ENCODE measurements at places on chromosomes 3 and 15.

DNA sequence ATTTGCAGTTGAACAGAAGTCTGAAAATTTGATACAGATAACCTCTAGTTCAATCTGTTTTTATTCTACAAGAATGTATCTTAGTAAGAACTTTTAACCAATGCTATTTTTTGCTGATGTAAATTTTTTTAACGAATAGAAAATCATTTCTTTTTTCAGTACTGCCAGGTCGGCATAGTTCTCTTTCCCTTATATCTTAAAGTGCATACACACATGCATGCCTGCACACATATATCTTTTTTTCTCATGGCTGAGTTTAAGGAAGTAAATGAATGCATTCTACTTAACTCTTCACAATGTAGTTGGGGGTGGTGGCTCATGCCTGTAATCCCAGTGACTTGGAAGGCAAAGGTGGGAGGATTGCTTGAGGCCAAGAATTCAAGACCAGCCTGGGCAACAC is 48.4 kb downstream of the BLM start:
- no peak for DNase-seq

DNA sequence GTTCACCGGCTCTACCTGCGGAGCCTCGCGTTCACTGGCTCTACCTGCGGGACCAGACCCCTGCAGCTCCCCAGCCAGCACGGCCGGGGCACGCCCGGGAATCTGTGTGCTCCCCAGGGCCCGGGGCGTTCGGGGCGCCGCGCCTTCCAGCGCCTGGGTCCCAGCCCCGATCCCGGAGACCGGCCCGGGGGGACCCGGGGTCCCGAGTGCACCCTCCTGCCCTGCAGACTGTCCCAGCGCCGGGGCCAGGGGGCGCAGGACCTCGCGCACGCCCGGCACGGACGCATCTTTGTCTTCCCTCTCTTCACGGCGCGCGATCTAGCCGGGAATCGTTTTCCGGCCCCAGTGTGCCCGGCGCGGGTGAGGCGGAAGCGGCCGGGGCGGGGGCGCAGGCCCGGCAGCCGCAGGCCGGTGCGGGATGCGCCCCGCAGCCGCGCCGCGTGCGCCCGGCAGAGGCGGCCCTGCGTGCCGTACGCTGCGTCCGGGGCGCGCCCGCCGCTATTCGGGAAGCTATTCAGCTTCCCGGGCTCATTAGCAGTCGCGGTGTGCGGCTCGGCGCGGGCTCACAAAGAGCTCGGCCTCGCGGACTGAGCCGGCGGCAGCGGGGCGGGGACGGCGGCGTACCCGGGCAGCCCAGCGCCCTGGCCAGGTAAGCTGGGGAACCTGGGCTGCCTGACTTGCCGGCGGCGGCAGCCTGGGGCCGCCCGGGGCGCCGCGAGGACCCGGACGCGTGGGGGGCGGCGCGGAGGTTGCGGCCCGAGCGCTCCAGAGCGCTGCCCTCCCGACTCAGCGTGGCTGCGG is at the start of gene APBA2:
TSS of gene APBA2 (plus strand) at position 345 of the 801 bp plus-strand sequence. CDS start 167,911 bp downstream, outside the sequence.
- peak; percentile 57 for DNase-seq

- no peak for DNase-seq
These were observed 14.9 kb downstream of the LEKR1 start for GRCh38 chr3:156840826-156841689.

DNA sequence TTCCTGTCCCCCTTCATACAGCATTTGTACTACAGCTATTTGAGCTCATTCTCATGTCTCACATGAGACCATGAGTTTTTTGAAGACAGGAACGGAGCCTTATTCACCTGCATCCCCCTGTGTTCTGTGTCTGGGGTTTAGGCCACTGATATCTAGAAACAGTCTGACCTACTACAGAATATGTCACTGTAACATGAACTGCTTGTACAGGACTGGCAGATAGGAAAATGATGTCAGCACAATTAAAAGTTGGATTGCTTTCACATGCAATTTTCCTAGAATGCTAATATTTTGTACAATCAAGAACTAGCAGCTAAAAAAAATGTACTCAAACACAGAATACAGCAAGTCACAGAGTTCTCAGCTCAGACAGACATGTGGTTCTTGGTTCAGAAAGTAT is 90.8 kb upstream of the FGF12 start:
- DNase-seq: no peak

GRCh38 chr3:58271901-58272501 is 34.0 kb upstream of the RPP14 start:
- no peak for DNase-seq

- DNase-seq: no peak
These were observed 15.0 kb downstream of the FRMD4B start for GRCh38 chr3:69370901-69371301.

DNA sequence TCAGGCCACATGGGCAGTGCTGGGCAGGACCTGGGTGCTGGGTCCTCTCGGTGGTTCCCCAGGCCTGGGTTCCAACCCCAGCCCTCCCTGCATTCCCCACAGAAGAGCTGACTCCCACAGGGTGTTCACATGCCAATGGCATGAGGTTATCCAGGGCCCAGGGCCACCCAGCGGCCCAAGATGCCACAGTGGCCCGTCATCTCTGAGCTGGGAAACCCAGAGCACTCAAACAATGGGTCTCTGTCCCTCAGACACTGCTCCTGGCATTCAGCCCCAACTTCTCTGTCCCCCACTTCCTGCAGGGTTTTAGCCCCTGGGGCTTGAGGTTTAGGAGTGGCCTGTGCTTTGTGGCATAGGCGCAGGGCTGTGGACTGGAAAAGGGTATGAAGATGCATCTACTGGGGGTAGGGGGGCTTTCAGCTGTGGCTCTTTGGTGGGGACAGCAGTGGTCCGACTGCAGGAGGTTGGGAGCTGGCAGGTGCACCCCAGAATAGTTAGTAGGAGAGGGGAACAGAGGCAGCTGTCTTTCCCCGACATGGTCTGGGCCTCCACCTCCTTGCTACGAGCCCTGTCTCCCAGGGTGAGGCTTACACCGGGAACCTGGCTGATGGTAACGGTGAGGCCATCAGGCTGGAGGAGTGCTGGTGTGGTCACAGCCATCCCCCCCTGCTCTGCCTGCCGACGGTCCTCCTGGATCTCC is 1.7 kb downstream of the CCDC9B start:
- DNase-seq: no peak

GRCh38 chr3:149992416-149993058 is 21.8 kb upstream of the PFN2 start:
- no peak for DNase-seq

- DNase-seq: no peak
These were observed 2.4 kb downstream of the KLF15 start for GRCh38 chr3:126354776-126355175.

GRCh38 chr3:127652246-127652995 is 20.3 kb upstream of the ABTB1 start:
- peak; percentile 40 for DNase-seq

GRCh38 chr3:176896640-176897039 is 300.6 kb downstream of the TBL1XR1 start:
- DNase-seq: no peak

- no peak for DNase-seq
These were observed 18.0 kb upstream of the CHMP2B start for GRCh38 chr3:87209111-87209510.

GRCh38 chr3:178685591-178685906 is 149.3 kb downstream of the KCNMB2 start:
- no peak for DNase-seq

GRCh38 chr3:129793942-129794310 is 99.6 kb downstream of the TMCC1 start:
- DNase-seq: no peak

- no peak for DNase-seq
These were observed 39.2 kb downstream of the STAG1 start for GRCh38 chr3:136712941-136713340.

- no peak for DNase-seq
These were observed 273.6 kb downstream of the SHOX2 start for GRCh38 chr3:157832588-157832987.

DNA sequence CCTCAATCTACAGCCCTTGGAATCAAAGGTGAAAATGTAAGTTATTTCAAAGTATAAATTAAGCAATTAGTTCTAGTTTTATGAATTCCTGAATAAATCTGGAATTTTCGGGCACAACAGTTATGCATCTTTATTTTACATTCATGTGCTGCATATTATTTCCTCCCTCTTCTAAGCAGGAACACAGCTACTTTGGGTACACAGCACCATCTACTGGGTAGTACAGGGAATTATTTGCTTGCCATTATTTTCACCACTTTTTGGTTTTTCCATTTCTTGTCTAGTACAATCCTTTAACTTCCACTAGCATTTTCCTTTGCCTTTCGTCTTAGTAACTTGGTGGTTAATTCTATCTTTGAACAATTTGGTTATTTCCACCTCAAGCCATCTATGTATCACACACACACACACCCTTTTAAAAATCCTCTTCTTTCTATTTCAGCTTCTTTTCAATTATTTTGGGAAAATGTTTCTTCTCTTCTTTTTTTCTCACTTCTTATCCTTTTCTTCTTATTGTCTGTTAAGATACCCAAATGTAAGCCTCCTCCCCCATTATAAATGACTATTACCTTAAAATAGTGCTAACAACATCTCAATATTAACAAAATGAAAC is 451.0 kb downstream of the MFSD1 start:
- peak; percentile 22 for DNase-seq

DNA sequence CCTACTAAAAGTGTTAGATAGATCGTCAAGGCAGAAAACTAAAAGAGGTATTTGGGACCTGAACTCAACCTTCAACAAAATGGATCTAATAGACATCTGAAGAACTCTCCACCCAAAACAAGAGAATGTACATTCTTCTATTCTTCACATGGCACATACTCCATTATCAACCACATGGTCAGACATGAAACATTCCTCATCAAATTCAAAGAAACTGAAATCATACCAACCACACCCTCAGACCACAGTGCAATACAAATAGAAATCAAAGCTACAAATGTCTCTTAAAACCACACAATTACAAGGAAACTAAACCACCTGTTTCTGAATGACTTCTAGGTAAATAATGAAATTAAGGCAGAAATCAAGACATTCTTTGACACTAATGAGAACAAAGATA is 984.1 kb upstream of the GBE1 start:
- DNase-seq: no peak

DNA sequence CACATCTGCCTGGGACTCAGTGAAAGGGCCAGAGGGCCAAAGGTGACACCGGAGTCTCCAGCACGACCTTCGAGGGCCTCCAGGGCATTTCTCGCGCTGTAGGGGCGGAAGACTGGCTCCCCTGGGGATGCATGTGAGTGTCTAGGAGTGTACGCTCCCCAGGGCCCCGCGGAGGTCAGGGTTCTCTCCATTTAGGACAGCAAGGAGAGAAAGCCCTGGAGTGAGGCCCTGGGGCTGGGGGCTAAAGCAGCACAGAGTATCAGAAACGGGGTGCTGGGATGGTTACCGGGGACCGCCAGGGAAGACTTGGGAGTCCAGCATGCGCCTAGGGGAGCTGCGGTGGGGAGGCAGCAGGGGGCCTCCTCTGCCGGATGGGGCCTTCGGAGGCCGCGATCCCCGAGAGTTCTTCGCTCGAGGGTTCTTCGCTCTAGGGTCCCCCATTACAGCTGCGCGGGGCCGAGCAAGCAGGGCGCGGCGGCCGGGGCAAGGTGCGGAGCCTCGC is 595 bp upstream of the APBA2 start:
- no peak for DNase-seq

GRCh38 chr3:46968783-46969428 is 7.6 kb downstream of the CCDC12 start:
- no peak for DNase-seq

GRCh38 chr3:153160451-153161137 is 1.4 kb upstream of the RAP2B start:
- peak; percentile 84 for DNase-seq

- no peak for DNase-seq
These were observed 283.1 kb downstream of the XXYLT1 start for GRCh38 chr3:194987571-194988494.

- no peak for DNase-seq
These were observed 2.9 kb downstream of the SCN5A start for GRCh38 chr3:38646630-38647029.

- no peak for DNase-seq
These were observed 6.0 kb downstream of the SPATA16 start for GRCh38 chr3:173135059-173135458.

DNA sequence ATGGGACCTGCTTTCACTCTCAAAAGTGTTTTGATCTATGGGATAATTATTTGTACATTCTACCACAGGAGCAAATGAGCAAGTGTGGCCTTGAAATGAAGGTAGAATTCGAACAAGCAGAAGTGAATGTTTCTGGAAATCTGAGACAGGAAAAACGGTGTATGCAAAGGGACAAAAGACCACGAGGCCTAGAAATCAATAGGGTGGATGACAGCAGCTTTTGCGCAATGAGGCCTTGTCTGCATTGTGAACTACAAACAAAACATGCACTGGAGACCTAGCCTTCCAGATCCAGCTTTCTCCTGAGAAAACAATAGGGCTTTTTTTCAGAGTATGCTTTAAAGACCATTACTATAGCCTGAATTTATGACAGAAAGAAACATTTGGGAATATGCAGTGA is 1137.0 kb downstream of the ROBO2 start:
- no peak for DNase-seq

- DNase-seq: no peak
These were observed 49.3 kb downstream of the MME start for GRCh38 chr3:155129396-155129795.

DNA sequence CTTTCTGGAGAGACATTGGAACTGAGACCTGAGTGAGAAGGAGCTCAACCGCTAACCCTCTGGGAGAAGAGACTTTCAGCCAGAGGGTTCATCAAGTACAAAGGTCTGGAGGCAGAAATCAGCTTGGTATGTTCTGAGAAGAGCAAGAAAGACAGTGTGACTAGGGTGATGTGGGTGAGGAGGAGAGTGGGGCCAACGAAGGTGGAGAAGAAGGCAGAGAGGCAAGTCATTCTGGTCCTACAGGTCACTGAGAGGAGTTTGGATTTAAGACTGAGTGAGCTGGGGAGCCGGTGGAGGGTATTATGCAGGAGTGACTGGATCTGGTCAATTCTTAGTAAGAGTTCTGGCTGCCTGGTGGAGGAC is 12.2 kb downstream of the XIRP1 start:
- no peak for DNase-seq

DNA sequence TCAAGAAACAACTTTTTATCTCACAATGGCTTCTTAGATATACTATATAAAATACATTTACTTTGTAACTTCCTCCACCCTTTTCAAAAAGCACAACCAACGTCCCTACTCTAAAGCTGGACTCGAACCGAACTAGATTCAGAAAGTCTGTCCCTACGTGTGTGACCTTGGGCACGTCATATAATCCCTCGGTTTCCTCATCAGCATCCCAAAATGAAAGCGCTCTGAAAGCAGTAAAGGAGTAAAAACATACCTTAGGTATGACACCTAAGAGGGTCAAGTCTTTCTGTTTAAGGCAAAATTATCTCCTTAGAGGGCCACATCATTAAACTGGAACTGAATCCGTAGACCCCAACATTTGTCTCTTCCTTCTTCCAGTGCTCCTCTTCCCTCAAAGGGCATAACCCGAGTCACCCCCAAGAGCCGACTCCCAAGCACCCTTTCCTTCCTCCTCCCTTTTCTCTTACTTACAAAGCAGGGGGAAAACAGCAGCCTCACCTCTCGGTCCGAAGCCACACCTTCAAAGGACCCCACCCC is 663 bp downstream of the PDCD10 start:
- DNase-seq: peak; percentile 32

All from activated CD8-positive, alpha-beta T cell treated with anti-CD3 and anti-CD28 coated beads, Interleukin-2, amount 10 ng/mL, durations not matched to agents 7 days and 5 days (primary cell).